Naive thymus-derived CD4-positive, alpha-beta T cell (primary cell): ENCODE measurements at places on chromosomes 16 and 17. TPM values are rescaled to one million over a fixed set of nuclear protein-coding genes. Genes with fewer than 3 reads are reported as not detected.

Gene ZDHHC1
- not detected for total RNA-seq

DNA sequence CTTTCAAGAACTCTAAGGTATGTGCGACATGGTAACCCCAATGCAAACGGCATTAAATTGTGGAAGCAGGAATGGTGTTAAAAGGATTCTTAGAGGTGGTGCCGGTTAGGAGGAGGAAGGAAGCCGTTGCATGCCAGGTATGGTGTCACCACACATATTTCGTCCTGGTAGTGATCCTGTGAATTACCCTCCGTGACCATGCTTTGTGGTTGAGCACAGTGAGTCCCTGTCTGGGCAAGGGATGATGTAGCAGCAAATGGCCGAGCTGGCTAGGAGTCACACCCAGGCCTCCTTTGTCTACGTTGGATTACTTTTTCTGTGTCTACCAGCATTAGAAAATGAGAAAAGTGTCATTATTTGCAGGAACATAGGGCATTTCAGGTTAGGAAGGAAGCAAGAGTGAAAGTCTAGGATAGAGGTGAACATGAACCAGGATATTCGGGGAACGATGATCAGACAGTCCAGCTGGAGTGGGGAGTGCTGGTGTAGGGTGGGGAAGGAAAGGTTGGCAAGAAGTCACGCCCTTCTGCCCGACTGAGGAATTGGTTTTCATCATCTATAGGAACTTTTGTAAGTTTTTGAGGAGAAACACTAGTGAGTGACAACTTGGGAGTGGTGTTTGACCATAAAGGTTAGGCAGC, 123.5 kb downstream of the PRKCA start:
- no peaks in the 10 kb centered on the region for H3K27me3 ChIP-seq
- H3K4me3 ChIP-seq: no peak overlapping the region
- H3K27ac ChIP-seq: peak overlapping the region; percentile 30
- H3K36me3 ChIP-seq: no peaks in the 10 kb centered on the region

DNA sequence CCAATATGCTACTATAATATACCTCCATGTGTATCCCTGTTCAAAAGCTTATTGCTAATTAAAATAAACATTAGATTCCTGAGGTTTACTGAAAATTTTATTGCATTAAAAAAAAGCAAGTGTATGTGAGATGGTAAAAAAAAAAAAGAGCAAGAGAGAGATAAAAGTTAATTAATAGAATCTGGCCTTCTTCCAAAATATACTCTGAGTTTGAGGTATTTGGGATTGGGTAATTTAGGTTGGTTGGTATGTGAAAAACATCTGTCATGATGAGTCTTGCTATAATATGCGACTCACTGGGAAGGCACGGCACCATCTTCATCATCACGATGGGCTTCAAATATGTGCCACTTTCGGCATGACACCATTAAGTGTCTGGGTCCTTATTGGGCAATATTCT, 711.1 kb upstream of the SOX9 start:
- no peaks in the 10 kb centered on the region for H3K27me3 ChIP-seq
- H3K27ac ChIP-seq: no peak overlapping the region
- H3K4me1 ChIP-seq: no peaks in the 10 kb centered on the region
- no peak overlapping the region for H3K4me3 ChIP-seq
- no peak for DNase-seq

Gene PERCC1
- 3.4 TPM for total RNA-seq

GRCh38 chr17:411421-412120, 59.0 kb upstream of the RPH3AL start:
- peak overlapping the region; percentile 77 for H3K4me3 ChIP-seq
- H3K27me3 ChIP-seq: no peaks in the 10 kb centered on the region
- H3K27ac ChIP-seq: peak overlapping the region; percentile 88
- no peaks in the 10 kb centered on the region for H3K36me3 ChIP-seq
- no peak for DNase-seq

DNA sequence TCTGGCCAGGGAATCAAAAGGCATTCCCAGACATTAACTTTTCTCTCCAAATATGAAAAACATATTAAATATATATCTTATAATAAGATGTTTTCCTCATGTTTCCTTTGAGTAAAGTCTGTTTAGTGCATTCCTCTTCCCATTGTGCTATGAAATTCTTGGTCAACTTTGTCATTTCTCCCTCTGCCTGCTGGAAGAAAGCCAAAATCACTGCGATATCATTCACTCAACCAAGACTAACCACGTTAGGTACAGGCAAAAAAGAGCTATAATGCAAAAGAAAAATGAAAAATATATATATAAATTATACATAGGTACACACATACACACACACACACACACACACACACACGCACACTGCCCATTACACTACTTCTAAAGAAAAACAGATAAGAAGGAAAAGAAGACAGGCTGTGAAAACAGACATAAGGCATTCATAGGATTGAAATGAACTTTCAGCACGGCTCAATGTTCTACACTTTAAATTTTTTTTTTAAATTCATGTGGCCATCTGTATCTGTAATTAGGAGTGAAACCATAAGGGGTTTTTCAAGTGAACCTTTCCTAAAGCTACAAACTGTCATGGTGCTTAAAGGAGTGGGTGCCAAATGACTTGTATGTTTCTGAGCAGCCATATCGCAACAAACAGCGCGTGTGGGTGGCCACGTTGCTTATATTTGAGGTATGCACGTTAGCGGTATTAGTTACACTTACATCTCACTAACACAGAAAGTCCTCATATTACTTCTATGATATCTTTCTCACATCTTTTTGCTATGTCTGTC, 71.6 kb upstream of the PSMD7 start:
- no peak overlapping the region for H3K27ac ChIP-seq
- no peaks in the 10 kb centered on the region for H3K27me3 ChIP-seq
- H3K4me1 ChIP-seq: no peaks in the 10 kb centered on the region
- no peak overlapping the region for H3K4me3 ChIP-seq

Gene C16orf46
- total RNA-seq: 0.88 TPM

- H3K4me3 ChIP-seq: no peak overlapping the region
- peaks cover 6% of the 10 kb centered on the region for H3K27me3 ChIP-seq
- H3K36me3 ChIP-seq: no peaks in the 10 kb centered on the region
- no peaks in the 10 kb centered on the region for H3K4me1 ChIP-seq
- no peak for DNase-seq
Measured at GRCh38 chr16:13906168-13907089, 13.5 kb upstream of the ERCC4 start.

GRCh38 chr16:16144416-16144815, 78.9 kb downstream of the ABCC6 start:
- H3K36me3 ChIP-seq: peaks cover 55% of the 10 kb centered on the region
- no peak overlapping the region for H3K27ac ChIP-seq
- H3K4me3 ChIP-seq: no peak overlapping the region

Gene CWC25
- total RNA-seq: 48.8 TPM

DNA sequence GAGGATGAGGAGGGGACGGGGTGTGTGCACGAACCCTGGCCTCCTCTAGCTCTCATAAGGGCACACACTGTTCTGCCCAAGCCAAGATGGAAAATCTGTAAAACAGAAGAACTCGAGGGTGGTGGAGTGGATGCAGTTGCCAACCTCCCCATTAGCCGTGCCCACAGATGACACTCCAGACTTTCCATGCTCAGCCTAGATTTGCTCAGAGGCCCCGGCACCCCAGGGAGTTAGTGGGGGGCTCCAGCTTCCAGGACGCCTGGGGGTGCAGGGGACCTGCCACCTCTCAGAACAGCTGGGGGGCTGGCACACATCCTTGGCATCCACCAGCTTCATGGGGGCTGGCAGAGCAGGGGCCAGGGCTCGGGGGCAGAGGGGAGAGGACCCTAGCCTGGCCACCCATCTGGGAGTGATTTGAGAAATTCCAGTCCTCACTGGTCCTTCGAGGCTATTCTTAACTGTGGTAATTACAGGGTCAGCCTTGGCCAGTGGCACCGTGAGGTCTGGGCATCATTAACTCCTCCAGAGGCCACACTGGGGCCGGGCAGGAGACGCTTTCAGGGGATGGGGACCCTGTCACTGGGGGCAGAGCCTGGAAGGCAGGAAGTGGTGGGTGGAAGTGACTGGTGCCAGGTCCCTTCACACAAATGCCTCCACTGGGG, 14.3 kb downstream of the VASN start:
- no peak overlapping the region for H3K27ac ChIP-seq
- no peak for DNase-seq
- H3K27me3 ChIP-seq: no peaks in the 10 kb centered on the region
- no peak overlapping the region for H3K4me3 ChIP-seq
- no peaks in the 10 kb centered on the region for H3K4me1 ChIP-seq
- H3K36me3 ChIP-seq: peaks cover 10% of the 10 kb centered on the region

GRCh38 chr17:74316220-74316619, 9.8 kb upstream of the KIF19 start:
- no peak for DNase-seq
- no peaks in the 10 kb centered on the region for H3K27me3 ChIP-seq
- no peaks in the 10 kb centered on the region for H3K36me3 ChIP-seq
- H3K4me3 ChIP-seq: no peak overlapping the region

DNA sequence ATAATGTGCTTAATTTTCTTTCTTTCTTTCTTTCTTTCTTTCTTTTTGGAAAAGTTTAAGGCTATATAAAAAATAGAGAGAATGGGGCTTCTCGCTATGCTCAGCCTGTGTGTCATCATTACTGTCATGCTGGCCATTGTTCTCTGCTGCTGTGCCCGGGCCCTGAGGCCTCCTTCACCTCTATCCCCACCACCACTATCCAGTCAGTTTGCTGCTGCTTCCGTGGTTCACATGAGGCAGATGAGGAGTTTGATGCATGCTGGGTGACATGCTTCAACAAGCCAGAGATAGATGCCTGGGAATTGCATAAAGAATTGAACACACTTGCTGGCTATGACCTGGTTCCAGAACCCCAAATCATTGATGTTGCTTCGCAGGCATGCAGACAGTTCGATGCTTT, 36.3 kb downstream of the PITPNC1 start:
- peak overlapping the region; percentile 27 for H3K27ac ChIP-seq
- no peaks in the 10 kb centered on the region for H3K36me3 ChIP-seq
- no peak overlapping the region for H3K4me3 ChIP-seq
- no peaks in the 10 kb centered on the region for H3K27me3 ChIP-seq
